ENCODE measurements at places on chromosomes 6 and 20. TPM values are rescaled to one million over a fixed set of nuclear protein-coding genes. Genes with fewer than 3 reads are reported as not detected.

DNA sequence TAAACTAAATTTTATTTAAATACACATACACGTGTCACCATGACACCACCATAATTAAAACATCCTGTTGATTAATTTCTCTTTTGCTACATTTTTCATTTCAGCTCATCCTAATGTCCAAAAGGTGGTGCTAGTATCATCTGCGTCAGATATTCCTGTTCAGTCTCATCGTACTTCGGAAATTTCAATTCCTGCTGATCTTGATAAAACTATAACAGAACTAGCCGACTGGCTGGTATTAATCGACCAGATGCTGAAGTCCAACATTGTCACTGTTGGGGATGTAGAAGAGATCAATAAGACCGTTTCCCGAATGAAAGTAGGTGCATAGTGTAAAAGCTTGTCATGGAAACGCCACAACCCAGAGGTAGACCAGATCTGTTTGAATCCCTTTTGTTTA, 263.4 kb downstream of the UTRN start:
- DNase-seq = no peak

DNA sequence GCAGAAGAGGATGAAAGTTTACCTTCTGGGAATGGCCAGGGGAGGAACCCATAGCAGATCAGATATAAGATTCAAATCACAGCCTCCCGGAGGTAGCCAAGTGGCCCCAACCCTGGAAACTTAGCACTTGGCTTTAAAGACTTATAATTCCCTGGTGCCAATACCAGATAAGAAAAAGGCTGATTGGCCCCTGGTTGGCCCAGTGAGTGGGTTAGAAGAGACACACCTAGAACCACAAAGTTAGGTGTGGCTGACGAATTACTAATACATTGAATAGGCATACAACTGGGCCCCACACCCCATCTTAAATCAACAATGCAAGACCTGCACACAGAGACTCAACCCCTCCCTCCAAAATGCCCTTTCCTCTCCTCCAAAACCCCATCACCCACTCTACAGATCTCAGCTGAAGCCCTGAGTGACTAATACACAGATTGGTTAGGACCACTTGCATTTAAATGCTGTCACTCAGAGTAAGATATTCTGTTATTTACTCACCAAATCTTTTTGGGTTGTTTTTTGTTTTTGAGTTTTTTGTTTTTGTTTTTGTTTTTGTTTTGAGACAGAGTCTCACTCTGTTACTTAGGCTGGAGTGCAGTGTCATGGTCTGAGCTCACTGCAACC, 315.4 kb upstream of the JARID2 start:
- no peak for DNase-seq

GRCh38 chr6:149510793-149511512, 26.1 kb upstream of the ZC3H12D start:
- DNase-seq = no peak

DNA sequence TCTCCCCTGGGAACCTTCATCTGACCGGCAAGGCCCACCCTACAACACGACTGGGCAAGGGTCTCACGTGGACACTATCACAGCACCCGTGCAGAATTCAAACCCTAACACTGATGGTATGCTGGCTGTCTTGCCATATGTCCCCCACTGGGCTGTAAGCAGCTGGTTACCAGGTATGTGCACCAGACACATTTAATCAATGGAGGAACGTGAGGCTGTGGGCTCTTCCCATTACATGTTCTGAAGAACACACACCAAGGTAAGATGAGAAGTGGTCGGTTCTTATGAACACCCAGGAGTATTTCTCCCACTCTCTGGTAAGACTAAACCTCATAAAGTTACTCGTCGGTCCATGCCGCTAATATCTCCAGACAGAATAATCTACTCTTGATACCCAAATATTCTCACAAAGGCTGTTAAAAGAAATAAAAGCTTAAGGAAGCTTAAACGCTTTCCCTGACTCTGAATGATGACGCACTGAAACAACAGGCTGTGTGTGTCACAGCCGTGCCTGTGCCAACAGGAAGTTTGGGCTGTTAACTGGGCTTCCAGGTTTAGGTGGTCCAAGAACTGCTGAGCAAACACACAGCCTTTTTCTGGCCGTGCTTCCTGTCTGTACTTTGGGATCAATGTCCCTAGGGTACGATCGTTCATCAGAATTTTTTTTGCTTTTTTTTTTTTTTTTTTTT, 75.3 kb downstream of the SLC23A2 start:
- DNase-seq = peak; percentile 77

DNA sequence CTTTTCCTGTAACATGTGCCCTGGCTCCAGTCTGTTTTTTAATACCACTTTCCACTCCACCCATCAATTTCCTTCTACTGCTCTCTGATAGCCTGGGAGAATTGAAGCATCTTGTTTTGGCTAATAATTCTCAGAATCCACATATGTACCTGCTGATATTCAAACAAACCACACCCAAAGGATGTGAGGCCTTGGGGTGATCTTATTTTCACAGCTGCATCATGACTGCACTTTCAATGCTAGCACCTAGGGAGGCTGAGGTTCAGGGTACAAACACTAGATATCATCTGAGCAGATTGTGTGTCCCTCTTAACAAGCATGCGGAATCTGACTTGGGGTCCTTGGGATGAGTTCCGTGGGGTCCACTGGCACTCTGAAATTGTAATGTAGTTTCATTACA, 12.7 kb downstream of the FNDC1 start:
- DNase-seq = no peak

GRCh38 chr6:53801022-53801421, 6.2 kb downstream of the LRRC1 start:
- no peak for DNase-seq

- DNase-seq = no peak
Observed at GRCh38 chr6:88561034-88561953, 395.1 kb upstream of the CNR1 start.

GRCh38 chr6:108074057-108074358, 533 bp downstream of the OSTM1 start:
- DNase-seq = peak; percentile 31

DNA sequence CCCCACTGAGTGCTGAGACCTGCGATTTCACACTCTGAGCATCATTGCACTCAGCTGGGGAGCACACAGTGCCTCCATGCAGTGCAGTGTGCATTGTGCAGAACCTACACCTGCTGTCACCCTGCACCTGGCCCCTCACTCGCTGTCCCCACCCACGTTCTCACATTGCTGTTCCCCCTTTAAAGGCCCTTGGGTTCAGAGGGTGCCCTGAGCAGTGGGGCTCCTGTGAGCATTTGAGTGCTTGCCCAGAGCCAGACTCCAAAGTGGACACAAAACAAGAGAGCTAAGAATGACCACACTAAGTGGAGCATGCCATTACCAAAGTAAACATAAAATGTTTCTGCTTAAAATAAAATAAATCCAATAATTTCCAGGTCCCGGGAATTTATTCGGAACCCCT, 131.0 kb upstream of the CST7 start:
- no peak for DNase-seq

- DNase-seq = no peak
Observed at GRCh38 chr6:106730718-106731117, 101.3 kb downstream of the QRSL1 start.

DNA sequence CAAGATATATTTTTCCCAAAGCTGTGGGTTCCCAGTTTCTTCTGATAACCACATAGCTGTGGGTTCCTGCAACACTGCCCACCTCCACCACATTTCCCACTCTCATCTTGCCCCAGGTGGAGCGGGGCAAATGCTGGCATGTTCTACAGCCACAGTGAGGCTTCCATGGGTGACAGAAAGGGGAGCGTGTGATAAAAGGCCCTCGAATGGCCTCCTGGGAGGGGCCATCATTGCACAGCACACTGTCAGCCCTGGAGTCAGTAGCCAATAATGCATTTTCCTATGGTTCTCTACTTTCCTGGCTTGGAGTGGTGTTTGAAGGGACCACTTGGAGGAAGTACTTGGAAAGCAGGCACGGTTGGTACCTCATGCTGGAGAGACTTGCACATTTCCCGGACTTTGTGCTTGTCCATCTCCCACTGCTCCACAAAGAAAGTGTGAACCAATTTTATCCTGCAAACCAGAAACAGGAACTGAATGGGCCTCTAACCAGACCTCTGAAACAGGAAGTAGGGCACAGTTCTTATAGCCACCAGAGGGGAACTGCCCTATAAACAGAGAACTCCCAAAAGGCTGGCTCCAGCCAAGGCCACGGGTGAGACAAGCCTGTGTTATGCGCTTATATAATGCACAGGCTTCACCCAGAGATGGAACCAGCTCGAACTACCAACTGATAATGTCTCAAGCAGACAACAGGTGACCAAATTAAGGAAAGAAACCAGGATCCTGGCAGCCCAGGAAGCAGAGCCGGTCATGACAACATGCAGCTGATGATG, 8.6 kb downstream of the MAP3K5 start:
- DNase-seq = no peak

DNA sequence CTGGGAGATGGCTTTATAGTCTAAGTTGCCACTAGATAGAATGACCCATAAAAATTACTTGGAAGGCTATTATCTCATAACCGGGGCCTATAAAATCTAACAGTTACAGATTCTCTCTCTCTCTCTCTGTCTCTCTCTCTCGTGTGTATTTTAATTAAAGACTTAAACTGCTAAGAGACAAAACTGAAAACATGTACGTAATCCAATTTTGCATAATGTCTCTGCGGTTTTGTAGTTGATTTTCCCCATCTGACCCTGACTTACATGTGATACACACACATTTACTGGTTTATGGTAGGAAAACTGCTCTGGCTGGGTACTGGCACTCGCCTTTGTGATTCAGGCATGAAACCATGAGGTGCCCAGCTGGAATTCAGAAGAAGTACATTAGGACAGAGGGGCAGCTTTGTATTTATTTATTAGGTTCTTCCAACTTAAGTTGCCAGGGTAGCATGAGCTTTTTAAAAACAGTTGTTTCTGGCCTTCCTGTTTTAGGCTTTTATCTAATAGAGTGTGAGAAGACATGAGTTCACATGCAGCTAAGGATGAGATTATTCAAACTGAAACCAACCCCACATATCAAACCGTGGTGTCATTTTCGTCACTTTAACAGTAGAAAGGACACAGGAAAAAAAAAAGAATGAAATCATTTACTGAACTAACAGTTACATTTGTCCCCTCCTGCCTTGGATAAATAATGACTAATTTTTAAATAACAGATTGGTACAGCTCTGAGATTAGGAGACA, 182.5 kb downstream of the GMPR start:
- DNase-seq = peak; percentile 83

DNA sequence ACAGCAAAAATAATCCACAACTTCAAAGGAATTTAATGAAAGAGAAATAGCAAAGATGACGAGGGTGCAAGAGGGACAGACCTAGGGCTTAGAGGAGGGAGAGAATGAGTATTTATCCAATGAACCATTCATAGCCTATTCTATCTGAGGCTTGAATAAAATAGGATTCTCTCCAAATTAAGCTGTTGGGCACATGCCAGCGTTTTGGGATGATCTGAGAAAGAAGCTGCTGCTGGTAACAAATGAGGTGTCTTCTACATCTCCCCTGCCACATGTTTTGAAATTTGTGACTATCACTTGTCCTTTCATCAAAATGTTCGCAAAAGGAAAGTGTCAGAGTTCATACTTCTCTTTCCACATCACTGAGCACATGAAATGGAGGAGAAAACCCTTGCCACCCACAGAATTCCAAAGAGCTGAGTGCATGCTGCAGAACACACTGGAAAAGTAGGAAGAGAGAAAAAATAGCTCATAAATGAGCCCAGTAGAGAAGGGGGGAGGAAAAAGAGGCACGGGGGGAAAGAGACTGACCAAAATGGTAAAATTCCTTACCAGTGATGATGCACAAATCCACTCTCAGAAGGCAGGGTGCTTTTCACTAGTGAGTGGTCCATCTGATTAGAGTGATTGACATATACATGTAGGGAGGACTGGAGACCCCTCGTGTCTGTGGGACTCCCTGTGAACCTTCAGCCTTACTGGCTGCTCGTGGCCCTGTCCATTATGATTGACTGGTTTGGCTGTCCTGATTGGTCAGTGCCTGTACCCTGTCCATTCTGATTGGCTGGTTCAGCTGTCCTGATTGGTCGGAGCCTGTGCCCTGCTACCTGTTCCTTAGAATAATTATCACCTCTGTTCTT, 180.5 kb downstream of the OGFRL1 start:
- peak; percentile 95 for DNase-seq

DNA sequence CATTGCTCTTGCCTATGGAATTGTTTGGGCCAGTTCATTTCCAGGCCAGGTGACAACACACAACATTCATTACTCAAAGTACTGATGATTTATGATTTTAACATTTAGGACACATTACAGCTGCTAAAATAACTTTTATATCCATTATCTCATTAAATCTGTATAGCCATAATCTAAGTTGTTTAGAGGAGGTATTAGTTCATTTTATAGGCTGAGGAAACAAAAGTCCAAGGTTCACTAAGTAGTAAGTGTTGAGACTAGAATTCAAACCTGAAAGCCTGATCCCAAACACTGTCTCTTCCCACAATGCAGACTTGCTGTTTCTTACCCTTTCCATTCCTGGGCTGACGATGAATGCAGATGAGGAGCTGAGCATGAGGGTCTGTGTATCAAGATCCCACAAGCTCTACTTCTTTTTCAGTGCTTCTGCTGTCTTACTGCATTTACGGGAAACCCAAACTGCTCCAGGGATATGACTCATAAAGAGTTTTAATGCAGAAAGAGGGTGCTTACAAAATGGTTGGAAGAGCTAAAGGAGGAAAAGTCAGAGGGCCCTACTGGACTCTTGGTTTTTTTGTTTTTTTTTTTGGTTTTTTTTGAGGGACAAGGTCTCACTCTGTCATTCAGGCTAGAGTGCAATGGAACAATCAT, 17.9 kb downstream of the TENT5A start:
- no peak for DNase-seq

GRCh38 chr20:32527447-32528055, 57.6 kb downstream of the NOL4L start:
- DNase-seq = no peak

The FLRT3 gene
- 6.6 TPM for total RNA-seq

The TSPYL4 gene
- total RNA-seq = 22.0 TPM

The ANKRD66 gene
- total RNA-seq = not detected

The NT5E gene
- total RNA-seq = 281 TPM

The GNMT gene
- not detected for total RNA-seq

The UST gene
- 14.4 TPM for total RNA-seq

The TMEM170B gene
- 0.28 TPM for total RNA-seq

The MPIG6B gene
- not detected for total RNA-seq

The PRSS35 gene
- 6.7 TPM for total RNA-seq

All from IMR-90 (cell line).